ENCODE measurements at places on chromosomes 1 and 21.
A peak's percentile ranks its signal among the peaks of the same experiment; 100 is the strongest.

GRCh38 chr1:64572222-64572900, 102.4 kb downstream of the CACHD1 start:
- peak; percentile 71 for DNase-seq

GRCh38 chr1:161739865-161740566, 9.6 kb upstream of the DUSP12 start:
- DNase-seq: no peak

- no peak for DNase-seq
Observed at GRCh38 chr1:18899363-18900049, 2.8 kb downstream of the ALDH4A1 start.

DNA sequence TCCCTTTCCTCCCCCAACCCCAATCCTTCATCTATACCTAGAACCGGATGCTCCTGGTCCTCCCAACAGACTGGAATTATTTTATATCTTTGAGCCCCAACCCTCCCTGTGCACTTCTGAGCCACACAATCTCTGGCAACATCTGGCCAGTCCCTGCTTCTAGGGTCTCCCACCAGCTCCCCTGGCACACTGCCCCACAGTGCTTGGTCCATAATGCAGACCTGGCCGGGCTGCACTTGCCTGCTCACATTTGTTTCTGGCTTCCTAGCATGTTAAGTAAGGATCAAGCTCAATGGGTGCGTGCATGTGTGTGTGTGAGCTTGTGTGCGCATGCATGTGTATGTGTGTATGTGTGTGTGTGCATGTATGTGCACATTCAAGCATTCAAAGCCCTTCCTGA, 8.8 kb downstream of the TRIM62 start:
- DNase-seq: no peak

All from NT2/D1 (cell line).